Tibial nerve (tissue), 4 donors: ENCODE measurements at places on chromosomes 3 and 15. TPM values are rescaled to one million over a fixed set of nuclear protein-coding genes. Genes with fewer than 3 reads are reported as not detected.
A peak's percentile ranks its signal among the peaks of the same experiment; 100 is the strongest.

DNA sequence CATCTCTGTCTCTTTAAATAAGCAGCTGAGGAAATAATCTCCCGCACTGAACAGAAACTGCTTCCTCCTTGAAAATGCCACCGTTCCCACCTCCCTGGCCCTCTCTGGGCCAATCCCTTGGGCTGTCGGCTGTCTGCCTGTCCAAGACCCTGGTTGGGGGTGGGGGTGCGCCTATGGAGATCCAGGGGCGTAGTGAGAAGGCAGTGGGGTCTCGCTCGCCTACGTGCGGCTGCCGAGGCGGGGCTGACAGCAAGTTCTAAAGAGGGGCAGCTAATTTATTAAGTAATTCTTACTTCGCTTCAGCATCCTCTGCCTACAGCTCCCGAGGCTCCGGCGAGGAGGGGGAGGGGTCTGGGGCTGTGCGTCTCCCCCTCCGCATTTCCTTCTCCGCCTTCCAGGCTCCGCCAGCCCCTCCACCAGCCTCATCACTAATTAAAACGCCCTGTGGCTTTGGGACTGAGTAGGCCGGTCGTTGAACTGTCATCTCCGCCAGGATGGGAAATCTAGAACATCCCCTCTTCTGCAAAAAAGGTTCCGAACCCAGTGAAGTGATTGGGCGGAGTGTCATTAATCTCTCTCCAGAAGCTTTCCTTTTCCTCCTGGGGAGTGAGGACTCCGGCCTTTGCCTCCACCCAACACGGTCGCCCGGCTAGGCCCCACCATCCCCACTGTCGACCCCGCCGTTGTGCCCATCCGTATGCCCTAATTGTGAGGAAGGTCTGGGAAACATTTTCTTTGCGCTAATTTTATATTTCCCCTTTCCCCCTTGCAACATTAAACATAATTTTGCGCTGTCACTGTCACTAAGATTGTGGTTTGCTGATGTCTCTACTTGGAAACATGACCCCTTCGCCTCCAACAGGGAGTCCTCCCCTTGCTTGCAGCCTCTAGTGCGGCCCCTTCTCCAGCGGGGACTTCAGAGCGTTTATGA lies 16.9 kb downstream of the NR2F2 start:
- DNase-seq, result peak; percentile 48

Gene MEX3B
- total RNA-seq, result 0.44 TPM

GRCh38 chr3:134308350-134308891 lies 57.8 kb upstream of the RYK start:
- peak; percentile 87 for DNase-seq

DNA sequence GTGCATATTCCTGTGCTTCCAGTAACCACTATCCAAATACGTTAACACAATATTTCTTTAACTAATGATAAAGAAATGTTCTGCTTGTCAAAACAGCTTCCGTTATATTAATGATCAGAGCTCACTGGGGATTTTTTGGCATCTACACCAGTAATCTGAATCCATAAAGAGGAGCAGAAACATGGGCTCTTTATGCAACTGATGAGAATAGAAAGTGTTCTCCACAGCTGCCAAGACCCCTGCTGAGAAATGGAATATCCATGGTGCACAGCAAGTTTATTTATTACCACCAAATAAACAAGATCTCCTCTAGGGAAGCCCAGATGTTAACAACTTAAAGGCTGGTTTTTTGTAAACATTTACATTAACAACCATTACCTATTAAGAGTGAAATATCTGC lies 54.5 kb downstream of the ALDH1A2 start:
- no peak for DNase-seq

- no peak for DNase-seq
These were observed 50.4 kb upstream of the ATP2C1 start for GRCh38 chr3:130843441-130843840.

DNA sequence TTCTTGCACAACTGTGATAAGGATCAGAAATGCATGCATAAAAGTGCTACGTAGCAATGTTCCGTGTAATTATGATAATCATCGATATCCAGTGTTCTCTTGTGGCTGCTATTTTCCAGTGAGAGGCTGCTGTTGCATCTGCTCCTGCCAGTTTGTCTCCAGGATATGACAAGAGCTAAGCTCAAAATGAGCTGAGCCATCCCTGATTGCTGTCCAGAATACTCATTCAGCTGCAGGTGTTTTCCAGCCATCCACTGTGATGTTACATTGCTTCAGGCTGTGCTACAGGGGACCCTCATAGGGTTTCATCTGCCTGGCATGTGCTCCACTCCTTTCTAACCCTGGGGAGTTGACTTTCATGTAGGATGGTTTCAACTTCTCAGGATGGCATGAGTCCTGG lies 976.0 kb downstream of the ROBO1 start:
- no peak for DNase-seq

Gene FAM107A
- 147 TPM for total RNA-seq

Gene PCLAF
- total RNA-seq, result not detected

GRCh38 chr15:99954361-99955180 lies 221.3 kb upstream of the LYSMD4 start:
- DNase-seq, result peak; percentile 33

Gene CCR2
- 1.7 TPM for total RNA-seq

DNA sequence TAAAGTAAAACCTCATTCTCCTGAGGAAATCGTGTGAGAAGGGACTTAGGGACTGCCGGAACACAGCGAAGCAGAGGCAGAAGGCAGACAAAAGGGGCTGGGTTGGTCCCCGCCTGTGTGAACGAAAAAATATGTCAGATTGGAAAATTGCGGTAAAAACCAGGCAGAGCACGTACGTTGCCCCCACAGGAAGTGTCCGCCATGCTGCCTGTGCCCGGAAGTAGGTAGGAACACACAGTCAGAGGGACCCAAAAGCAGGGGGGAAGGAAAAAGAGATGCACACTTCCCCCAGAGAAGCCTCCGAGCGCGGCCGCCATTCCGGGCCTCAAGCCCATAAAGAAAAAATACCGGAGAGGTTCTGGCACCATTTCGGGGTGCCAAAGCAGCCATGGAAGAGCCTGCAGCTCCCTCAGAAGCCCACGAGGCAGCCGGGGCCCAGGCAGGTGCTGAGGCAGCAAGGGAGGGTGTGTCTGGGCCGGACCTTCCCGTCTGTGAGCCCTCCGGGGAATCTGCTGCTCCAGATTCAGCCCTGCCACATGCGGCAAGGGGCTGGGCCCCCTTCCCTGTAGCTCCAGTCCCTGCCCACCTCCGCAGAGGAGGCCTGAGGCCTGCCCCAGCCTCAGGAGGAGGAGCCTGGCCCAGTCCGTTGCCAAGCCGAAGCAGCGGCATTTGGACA lies at the start of gene MKRN3:
TSS of gene MKRN3 (plus strand) at position 280 of the 676 bp plus-strand sequence. CDS start at position 389, 109 bp downstream.
- no peak for DNase-seq

Gene LRTM1
- total RNA-seq, result not detected

DNA sequence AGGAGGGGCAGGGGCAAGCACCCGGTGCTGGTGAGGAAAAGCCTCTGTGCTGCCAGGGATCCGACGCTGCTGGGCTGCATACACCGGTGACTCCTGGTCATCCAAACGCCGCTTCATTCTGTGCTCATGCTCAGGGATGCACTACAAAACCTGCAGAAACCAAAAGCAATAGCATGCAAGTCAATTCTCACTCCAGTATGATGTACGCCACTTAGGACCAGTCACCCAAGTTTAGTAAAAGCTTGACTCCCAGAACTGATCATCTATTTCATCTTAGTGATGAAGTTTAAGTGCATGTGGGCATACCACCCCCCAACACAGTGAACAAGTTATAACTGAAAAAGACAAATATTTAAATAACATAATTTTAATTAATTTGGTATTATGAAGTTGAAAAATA lies 21.2 kb downstream of the SIN3A start:
- no peak for DNase-seq

GRCh38 chr3:124115956-124116355 lies 124.0 kb upstream of the ROPN1 start:
- no peak for DNase-seq

Gene GPR62
- 1.0 TPM for total RNA-seq

DNA sequence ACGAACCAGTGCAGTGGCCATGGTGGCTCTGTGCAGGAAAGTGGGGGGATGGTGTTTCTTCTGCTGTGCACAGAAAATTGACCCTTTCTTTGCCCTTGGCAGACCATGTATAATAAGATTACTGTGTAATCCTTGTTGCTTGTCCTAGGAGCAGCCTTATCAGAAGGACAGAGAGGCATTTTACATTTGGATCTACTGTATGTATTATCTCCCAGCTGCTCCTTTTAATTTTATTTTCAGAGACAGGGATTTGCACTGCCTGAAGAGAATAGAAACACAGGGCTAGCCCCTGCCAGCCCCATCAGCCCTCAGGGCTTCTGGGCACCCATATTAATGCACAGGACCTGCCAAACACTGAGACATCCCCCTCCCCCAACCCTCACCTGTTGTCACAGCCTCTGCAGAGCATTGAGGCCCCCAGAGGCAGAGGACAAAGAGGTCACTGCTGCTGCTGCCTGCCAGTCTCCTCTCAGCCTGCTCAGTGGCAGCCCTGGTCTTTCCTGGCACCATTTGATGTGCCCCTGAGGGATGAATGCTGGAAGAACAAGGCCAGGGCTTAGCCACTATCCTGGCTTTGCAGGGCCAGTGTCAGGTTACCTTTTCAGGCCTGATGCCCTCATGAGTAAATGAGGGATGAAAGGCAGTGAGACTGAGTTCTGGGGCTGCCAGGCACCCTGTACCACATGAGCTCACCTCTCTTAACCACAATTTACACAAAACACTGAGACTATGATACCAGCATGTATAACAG lies 533.4 kb downstream of the NTRK3 start:
- no peak for DNase-seq

GRCh38 chr15:39497016-39497758 lies 83.7 kb upstream of the THBS1 start:
- DNase-seq, result no peak

Gene MTMR10
- 58.6 TPM for total RNA-seq

GRCh38 chr3:62712746-62713145 lies 162.5 kb downstream of the CADPS start:
- no peak for DNase-seq

Gene THAP10
- total RNA-seq, result 1.2 TPM

- peak; percentile 10 for DNase-seq
These were observed 262.0 kb upstream of the UMPS start for GRCh38 chr3:124467980-124468902.

- no peak for DNase-seq
These were observed 105.1 kb downstream of the ARPP21 start for GRCh38 chr3:35744419-35744818.

GRCh38 chr3:29370476-29371420 lies 89.9 kb downstream of the RBMS3 start:
- no peak for DNase-seq

Gene DNAJC19
- total RNA-seq, result 28.8 TPM

- peak; percentile 60 for DNase-seq
These were observed 45.5 kb downstream of the PPM1L start for GRCh38 chr3:160801386-160802118.

GRCh38 chr3:169259134-169259533 lies 404.4 kb downstream of the MECOM start:
- no peak for DNase-seq

DNA sequence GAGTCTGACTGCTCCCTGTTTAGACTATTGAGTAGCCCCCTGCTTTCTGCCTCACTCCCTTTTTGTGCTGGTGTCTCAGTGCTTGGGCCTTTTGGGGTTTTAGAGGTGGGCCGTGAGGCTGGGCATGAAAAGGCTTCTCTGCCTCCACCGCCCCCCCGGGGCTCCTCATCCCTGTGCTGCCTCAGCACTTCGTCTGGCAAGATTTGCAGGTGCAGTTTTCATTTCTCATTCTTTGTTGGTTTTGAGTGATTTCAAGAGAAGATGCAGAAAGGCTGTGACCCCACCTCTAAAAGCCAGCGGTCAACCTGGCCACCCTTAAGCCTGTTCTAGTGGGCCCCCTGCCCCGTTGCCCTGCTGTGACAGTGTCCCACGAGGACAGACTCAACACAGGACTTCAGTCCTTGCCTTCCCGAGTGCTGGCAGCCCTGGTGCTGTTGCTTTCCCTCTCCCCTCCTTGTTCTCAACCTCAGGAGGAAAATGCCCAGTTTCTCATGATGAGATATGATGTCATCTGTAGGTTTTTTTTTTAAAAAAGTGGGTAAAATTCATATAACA lies 38.0 kb downstream of the APBA2 start:
- DNase-seq, result no peak

DNA sequence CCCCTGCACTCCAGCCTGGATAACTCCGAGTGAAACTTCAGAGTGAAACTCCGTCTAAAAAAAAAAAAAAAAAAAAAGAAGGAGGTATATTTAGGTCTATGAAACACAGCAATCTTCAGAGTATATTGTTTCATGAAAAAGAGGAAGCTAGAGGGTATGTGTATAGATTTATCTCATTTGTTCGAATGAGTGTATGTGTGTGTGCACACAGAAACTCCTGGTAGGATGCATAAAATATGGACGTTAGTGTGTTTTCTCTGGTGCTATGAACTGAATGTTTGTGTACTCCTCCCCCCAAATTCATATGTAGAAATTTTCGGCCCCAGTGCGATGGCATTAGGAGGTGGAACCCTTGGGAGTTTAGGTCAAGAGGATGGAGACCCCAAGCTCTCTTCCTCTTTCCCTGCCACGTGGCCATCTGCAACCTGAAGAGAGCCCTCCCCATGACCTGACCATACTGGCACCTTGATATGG lies 98.6 kb upstream of the KLF13 start:
- DNase-seq, result no peak

Gene CPN2
- not detected for total RNA-seq

DNA sequence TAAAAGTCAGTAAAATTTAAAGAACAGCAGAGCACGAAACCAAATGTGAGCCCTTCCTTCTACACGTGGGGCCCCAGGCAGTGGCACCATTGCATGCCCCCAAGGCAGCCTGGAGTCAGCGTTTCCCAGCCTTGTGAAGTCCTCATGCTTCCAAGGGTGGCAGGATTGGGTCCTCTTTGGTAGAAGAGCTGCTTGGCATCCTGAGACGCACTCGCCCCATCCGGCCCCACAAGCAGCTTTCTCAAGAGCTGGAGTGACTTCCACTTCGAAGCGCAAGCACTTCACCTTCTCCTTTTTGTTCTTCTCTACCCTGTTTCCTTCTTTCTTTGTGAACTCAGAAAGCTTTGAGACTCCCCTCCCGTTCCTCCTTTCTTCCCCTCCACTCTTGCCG lies 34.7 kb downstream of the ZNF710 start:
- DNase-seq, result no peak

DNA sequence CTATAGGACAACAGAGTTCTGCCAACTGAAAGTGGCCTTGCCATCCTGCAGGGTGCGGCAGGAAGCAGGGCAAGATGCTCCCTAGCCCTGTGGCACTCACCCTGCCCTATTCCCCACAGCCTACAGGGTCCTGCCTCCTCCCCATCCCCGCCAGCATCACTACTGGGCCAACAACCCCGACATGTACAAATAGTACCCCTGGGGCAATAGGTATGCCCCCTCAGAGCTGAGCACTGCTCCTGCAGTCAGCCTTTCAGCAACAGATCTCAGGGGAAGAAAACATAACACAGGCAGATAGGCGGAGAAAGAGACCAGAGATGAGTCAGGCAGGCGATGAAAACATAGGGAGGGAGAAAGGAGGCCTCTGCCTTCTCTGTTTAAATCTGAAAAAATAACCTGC lies 74.7 kb downstream of the XXYLT1 start:
- no peak for DNase-seq

Gene POLR2H
- total RNA-seq, result 91.1 TPM

GRCh38 chr15:57286446-57287122 lies 89.7 kb upstream of the CGNL1 start:
- no peak for DNase-seq

Gene TPRG1
- 16.7 TPM for total RNA-seq
